Stimulated activated CD8-positive, alpha-beta memory T cell treated with anti-CD3 and anti-CD28 coated beads, Interleukin-4, amount 100 ng/mL, for 1 hour (primary cell): ENCODE measurements at places on chromosomes 2 and 18.

DNA sequence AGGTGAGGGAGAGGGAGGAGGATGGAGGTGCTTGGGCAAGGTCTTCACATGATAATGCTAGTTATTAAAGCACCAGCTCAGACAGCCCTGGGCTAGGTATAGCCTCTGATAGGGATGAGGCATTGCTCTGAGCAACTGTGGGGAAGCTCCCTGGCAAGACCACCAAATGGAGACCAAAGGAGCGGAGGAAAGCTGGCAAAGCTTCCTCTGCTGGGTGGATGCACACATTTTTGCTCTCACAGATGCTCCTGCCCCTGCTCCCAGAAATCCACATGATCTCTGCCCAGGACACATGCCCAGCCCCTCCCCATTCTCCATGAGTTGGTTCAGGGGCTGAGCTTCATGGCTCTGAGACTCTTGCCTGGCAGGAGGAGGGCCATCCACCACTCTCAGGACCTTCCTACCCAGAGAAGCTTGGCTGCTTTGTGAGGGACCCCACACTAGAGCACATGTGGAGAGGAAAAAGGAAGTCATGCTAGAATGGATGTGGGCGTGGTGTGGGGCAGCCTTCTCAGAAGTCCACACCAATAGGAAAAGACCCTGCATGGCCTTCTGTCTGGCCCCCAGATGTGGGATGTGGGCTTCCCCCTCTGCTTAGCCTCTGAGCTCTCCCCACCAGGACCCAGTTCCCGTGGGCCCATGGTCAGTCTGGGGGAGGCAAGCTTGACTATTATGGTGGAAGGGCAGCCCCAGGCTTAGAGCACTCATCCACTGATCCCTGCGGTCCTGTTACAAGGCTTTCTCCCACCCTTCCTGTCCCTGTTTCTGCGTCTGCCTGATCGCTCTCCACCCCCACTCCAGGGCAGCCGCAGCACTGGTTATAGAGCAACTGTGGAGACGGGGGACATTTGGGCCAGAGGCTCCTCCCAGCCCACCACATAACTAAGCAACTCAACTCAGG is 10.5 kb upstream of the CYP26B1 start:
- DNase-seq = no peak

DNA sequence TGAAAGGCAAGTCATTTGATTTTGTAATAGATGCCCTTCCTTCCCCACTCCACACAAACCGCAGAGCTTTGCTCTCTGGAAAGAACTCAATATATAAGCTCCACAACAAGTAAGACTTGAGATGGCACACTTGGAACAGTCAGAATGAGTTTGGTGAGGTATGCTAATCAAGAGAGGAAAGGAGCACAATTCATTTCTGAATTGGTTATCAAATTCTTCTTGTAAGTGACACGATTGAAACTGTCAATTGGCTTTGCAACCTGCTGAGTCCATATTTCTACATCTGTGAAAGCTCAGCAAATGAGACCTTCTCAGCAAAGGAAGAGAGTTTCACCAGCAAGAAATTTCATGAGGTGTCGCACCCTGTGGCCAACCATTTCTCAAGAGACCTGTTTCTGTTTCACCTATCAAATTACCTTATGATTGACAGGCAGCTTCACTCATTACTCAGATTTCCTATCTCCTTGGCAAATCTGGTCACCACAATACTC is 19.1 kb downstream of the CTLA4 start:
- no peak for DNase-seq

DNA sequence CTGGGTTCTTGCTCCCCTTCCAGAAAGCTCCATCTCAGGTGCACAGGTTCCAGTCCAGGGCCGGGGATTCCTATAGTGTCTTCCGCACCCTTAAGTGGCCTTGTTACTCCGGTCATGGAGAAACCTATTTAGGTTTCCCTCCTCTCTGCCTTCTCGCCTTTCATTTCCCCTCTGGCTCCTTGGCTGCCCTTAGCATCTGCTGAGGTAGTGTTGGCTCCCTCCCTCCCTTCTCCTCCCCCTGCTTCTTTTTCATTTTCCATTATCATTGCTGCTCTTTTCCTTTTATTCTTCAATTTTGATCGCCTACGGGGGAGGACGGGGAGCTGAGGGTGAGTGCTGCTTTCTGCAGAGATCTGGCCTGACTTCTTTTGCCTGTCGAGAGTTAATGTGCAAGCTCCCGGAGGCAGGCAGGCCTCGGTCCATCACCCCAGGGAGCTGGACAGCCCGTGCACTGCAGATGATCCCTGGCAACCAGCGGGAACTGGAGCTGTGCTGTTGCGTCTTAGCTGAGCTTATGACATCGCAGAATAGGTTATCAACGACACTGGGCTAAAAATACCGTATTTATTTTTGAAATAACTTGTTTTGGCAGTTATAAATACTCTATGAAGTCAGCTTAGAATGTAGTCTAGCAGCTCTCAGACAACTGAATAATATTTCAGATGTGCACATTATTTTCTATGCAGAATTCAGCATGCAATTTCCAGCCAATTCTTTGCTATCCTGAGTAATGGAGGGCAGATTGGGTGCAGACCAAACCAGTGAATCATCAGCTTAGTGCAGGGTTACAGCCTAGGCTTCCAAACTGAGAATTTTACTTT is 141.9 kb downstream of the SLC4A3 start:
- DNase-seq = no peak

DNA sequence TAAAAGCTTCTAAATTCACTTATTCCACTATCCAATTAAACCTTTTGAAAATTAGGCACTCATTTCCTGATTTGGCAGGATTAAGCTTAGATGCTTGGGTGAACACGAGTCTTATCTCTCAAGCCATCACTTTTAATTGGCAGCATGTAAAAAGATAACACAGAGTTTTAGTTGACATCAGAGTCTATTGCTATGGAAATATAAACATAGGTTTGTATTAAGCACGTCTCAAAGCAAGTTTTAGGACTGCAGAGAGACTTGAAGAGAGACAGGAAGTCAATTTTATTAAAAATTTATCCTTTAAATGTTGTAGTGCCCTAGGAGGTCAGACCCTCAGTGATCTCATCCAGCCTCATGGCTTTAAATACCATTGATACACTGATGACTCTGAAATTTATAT is 5.6 kb downstream of the RBKS start:
- DNase-seq = no peak

DNA sequence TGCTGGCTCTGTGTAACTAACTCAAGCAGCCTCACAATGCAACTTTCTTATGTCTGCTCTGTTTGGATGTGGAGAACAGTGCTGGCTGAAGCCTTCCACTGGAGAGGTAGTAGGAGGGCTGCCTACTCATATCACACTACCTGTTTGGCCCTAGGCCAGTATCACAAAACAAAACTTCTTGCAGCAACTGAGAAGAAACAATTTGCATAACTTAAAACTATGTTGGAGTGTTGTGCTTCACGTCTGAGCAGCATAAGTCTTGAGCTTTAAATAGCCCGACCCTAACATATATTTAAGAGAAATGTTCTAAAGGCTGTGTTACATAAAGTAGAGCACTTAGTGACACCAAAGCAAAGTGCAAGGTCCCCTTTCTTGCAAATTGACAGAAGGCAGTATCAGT is 204.9 kb upstream of the ACVR2A start:
- no peak for DNase-seq

- no peak for DNase-seq
These were observed 6.3 kb downstream of the MYOM1 start for GRCh38 chr18:3213300-3214059.

GRCh38 chr2:50624506-50624905 is 407.4 kb downstream of the NRXN1 start:
- DNase-seq = no peak

- DNase-seq = peak; percentile 46
These were observed 5.5 kb downstream of the TMBIM1 start for GRCh38 chr2:218286570-218287459.

GRCh38 chr2:100077456-100077855 is 64.9 kb downstream of the AFF3 start:
- DNase-seq = no peak

- DNase-seq = no peak
These were observed 111.4 kb downstream of the THADA start for GRCh38 chr2:43484323-43484930.

- no peak for DNase-seq
These were observed 766.5 kb downstream of the RNF144A start for GRCh38 chr2:7683708-7684107.

- no peak for DNase-seq
These were observed 4.5 kb downstream of the TRABD2A start for GRCh38 chr2:84876369-84876768.

DNA sequence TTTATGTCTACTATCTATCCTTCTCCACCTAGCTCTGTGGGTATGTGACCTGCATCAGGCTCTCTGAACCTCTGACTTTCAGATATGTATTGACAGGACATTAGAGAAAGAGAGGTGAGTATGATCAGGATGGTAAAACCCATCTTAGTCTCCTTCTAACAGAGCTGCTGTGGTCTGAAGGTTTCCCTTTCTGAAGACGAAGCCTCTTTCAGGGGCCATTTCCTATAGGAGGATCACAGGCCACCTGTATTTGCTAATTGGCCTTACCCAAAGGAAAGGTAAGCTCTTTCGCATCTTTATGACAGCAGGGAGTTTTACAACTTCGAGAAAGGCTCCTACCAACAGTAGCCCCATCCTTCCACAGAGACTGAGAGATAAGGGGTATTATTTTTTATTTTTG is 442.9 kb downstream of the KCNJ3 start:
- no peak for DNase-seq

DNA sequence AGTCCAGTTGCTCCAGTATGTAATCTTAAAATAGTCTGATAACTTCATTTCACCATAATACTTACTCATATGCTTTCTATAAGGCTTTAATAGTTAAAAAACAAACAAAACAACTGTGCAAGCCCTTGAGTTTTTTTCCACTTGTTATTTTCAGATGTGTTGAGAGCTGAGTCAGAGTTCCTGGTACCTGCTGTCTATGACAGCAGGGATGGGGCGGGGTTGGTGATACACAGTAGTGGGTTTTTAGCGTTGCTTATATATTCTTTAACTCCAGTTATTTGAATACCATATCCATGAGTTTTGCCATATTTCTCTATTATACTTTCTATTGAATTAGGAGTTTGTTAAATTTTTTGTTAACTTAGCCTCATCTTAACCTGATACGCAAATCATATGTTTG is 5.0 kb downstream of the NAPG start:
- no peak for DNase-seq

GRCh38 chr18:36075862-36076587 is 8.7 kb upstream of the RPRD1A start:
- no peak for DNase-seq

DNA sequence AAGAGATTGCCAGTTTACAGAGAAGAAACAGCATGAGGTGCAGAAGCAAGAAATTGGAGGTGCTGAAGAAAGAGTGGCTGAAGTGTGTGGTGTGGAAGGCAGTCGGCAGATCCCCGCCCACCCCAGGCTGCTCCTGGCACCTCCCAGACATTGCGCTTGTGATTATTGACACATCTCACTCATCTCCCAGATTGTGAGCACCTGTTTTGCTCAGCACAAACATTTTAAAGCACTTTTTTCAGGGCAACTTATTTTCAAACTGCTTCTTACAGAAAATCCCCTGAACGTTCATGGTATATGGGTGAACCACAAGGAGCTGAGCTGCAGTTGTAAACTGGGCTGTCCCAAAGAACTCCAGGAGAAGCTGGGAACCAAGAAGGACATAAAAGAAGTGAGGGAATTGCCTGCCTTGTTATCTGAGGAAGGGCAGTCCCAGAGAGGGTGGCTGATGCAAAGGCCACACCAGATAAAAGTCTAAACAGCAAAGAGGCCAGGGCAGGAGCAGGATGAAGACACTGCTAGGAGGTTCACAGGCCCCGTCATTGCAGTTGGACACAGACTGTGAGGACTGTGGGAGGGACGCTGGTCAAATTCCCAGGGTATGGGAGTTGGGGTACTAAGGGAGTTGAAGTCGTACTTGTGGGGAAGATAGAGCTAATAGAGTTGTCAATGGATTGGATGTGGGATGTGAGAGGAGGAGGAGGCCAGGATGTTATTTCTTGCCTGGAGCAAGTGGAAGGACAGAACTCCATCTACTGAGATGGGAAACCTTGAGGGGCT is 65.1 kb downstream of the INPP4A start:
- no peak for DNase-seq
